ENCODE measurements at places on chromosomes 11 and 22. TPM values are rescaled to one million over a fixed set of nuclear protein-coding genes. Genes with fewer than 3 reads are reported as not detected.

Gene TSPAN18
- total RNA-seq = 0.66 TPM

Gene GLB1L3
- total RNA-seq = not detected

Gene MPPED2
- total RNA-seq = not detected

Gene PRG2
- total RNA-seq = not detected

Gene OR8A1
- total RNA-seq = under 0.01 TPM

All from placental pericyte (primary cell).